Right ventricle myocardium superior (tissue), 1 donor: ENCODE measurements at places on chromosomes 4 and X. TPM values are rescaled to one million over a fixed set of nuclear protein-coding genes. Genes with fewer than 3 reads are reported as not detected.

The MSANTD1 gene
- 0.54 TPM for total RNA-seq

The IL21 gene
- not detected for total RNA-seq

The CYLC1 gene
- not detected for total RNA-seq

The HERC5 gene
- total RNA-seq, result 1.5 TPM

The BEX2 gene
- 0.75 TPM for total RNA-seq

The TSR2 gene
- 39.1 TPM for total RNA-seq

The TEX13D gene
- not detected for total RNA-seq

The SPANXD gene
- not detected for total RNA-seq

The OPRPN gene
- total RNA-seq, result not detected

The RS1 gene
- total RNA-seq, result not detected

The YY2 gene
- 0.35 TPM for total RNA-seq

The XK gene
- total RNA-seq, result 9.0 TPM

The SMIM9 gene
- total RNA-seq, result not detected

The SH2D1A gene
- total RNA-seq, result not detected

The TLR3 gene
- 4.6 TPM for total RNA-seq

The TLL1 gene
- 0.35 TPM for total RNA-seq

The NXT2 gene
- 1.5 TPM for total RNA-seq

The AKAP14 gene
- not detected for total RNA-seq

The FGB gene
- total RNA-seq, result 0.51 TPM

The GPR34 gene
- 6.4 TPM for total RNA-seq
